Keratinocyte (primary cell): ENCODE measurements at places on chromosomes 1 and 21.
A peak's percentile ranks its signal among the peaks of the same experiment; 100 is the strongest.

GRCh38 chr1:4344065-4344732 lies 310.2 kb upstream of the AJAP1 start:
- no peak for DNase-seq

- no peak for DNase-seq
Measured at GRCh38 chr1:92662048-92662447, 122.9 kb downstream of the EVI5 start.

- DNase-seq, result no peak
Measured at GRCh38 chr1:213858581-213858980, 129.2 kb upstream of the PROX1 start.

- no peak for DNase-seq
Measured at GRCh38 chr1:59146651-59147358, 150.1 kb upstream of the FGGY start.

- DNase-seq, result no peak
Measured at GRCh38 chr1:223622132-223622842, 43.2 kb downstream of the CAPN8 start.

DNA sequence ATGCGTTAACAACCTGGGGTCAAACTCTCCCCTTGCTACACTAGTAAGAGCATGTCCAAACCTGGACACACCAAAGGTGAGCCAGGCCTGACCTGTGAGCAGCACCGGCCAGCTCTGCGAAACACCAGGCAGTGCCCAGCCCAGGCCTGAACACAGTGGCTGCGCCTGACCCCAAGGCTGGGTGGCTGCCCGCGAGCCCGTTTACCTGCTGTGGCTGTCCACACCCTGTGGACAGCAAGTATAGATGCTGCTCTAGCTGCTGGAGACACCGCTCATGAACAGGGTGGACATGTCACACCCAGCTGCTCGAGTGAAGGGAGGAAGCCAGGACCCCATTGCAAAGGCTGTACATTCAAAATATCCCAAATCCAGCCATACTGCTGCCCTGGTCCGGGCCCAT lies 7.6 kb upstream of the CCDC27 start:
- no peak for DNase-seq

- no peak for DNase-seq
Measured at GRCh38 chr1:158830074-158830677, 975 bp upstream of the MNDA start.

- no peak for DNase-seq
Measured at GRCh38 chr1:241542199-241542907, 10.2 kb downstream of the KMO start.

DNA sequence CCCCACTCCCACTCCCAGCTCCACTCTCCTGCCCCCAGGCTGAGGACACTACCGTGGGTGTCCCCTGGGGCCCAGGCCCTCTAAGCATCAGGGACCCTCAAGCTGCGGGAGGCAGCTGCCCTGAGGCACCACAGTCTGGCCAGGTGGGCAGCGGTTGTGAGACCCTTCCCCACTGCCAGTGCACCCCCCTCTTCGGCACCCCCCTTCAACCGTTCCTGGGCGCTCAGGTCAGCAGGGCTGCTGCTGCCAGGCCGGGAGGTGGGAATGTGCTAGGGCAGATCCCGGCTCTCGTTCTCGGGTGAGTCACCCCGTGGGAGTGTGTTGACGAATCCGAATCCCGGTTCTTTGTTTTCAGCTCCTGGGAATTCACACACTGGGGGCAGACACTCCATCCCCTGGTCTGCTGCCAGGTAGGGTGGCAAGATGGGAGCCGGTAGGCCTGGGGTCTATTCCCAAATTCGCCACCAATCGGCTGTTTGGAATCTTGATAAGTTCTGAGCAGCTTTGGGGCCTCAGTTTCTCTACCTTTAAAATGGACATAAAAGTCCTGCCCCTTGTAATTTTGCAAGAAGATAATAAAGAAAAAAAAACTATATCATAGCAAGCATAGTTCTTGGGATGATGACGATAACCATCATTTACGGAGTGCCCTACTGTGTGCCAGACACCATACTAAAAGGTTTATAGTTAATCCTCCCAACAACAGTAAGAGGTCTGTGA lies 28.5 kb upstream of the CASZ1 start:
- peak; percentile 69 for DNase-seq

- DNase-seq, result no peak
Measured at GRCh38 chr21:44424608-44425306, 30.6 kb upstream of the LRRC3 start.
